ENCODE measurements at places on chromosomes 2 and 18. TPM values are rescaled to one million over a fixed set of nuclear protein-coding genes. Genes with fewer than 3 reads are reported as not detected.

The SPEG gene
- total RNA-seq, result 32.9 TPM

The ZDBF2 gene
- 19.8 TPM for total RNA-seq

The PREPL gene
- 53.9 TPM for total RNA-seq

The ONECUT2 gene
- 0.71 TPM for total RNA-seq

The KCNIP3 gene
- total RNA-seq, result 7.3 TPM

The ALPI gene
- total RNA-seq, result not detected

The IL18RAP gene
- not detected for total RNA-seq

The CD28 gene
- total RNA-seq, result not detected

The GNAL gene
- 3.5 TPM for total RNA-seq

The CHAC2 gene
- total RNA-seq, result 30.9 TPM

The FN1 gene
- total RNA-seq, result 15.5 TPM

The GCKR gene
- total RNA-seq, result not detected

The DYSF gene
- total RNA-seq, result 13.6 TPM

The EGR4 gene
- total RNA-seq, result not detected

The ABCG8 gene
- not detected for total RNA-seq

The NT5DC4 gene
- total RNA-seq, result not detected

The ABCG5 gene
- not detected for total RNA-seq

The SLC9A2 gene
- total RNA-seq, result 1.2 TPM

The SAG gene
- total RNA-seq, result not detected

The SCN3A gene
- 0.38 TPM for total RNA-seq

The SLC14A1 gene
- total RNA-seq, result 1.6 TPM

The HSPD1 gene
- total RNA-seq, result 708 TPM
